ENCODE measurements at places on chromosomes 5 and 9.

- no peak for DNase-seq
Measured at GRCh38 chr5:94818904-94819303, 200.4 kb downstream of the SLF1 start.

GRCh38 chr5:147037515-147038205, 159.1 kb upstream of the PPP2R2B start:
- DNase-seq, result no peak

DNA sequence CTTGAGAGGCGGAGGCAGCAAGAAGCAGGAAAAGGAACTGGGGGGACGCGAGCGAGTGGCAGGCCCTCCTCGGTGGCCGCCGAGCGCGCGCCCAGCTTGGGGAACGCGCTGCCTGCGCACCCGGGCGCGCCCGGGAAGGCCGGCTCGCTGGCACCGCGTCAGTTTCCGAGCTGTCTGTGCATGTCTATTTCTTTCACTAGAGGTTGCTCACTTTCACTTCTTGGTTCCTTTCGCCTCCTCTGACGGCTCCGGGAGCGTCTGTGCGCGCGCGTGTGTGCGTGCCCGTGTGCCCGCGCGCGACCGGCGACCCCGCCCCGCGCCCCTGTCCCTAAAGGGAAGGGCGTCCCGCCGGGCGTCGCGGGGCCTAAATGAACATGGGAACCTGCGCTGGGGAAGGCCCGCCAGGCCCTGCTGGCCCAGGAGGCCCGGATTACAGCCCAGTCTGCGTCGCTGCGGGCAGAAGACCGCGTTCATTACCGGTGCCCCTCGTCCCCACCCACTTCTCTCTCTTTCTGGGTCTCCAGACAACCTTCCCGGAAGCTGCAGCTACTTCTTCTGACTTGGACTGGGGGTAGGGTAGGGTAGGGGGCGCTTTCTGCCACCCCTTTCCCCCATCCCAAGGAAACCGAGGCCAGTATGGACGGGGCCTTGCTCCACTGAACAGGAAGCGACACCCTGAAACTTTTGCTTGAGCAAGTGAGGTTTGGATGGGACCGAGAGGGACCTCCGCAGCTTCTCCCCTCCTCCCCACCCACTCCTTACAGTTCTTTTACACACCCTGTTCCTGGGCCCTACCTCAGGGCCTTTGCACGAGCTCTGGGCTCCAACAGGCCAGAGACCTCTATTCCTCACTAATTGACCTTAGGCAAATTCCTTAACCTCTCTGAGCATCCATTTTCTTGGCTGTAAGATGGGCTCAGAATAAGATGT, 205.8 kb upstream of the IER5L start:
- peak; percentile 82 for DNase-seq

- peak; percentile 39 for DNase-seq
Measured at GRCh38 chr5:139492700-139493192, 10.2 kb upstream of the STING1 start.

DNA sequence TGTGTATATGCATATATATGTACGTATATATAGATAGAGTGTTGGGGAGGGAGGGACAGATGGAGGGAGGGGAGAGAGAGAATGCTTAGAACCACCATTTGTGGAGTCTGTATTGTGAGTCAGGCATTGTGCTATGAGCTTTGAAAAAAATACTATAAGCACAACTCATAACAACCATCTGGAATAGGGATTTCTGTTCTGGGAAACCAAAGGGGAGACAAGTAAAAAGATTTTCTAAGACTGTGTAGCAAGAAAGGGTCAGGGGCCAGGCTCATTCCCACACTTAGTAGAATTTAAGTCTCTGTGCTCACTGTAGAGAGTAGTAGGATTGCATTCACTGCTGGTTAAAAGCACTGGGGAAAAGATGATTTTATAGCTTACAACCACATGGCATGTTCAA, 202.3 kb upstream of the SGCD start:
- DNase-seq, result no peak

DNA sequence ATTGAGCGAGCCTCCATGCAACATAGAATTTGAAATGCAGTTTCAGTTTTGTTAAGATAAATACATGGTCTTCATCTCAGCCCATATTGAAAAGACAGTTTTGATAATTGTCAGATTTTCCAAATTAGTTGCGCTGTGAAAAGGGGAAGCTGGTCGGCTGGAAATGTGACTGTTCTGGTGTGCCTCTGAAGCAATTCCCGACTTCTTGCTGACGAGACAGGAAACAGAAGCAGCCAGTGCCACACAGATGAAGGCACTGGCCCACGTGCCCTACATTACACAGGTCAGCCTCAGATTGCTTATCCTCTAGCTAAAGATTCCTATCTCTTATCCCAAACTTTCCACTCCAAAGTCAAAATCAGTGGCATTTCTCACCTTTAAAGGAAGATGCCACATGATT, 214.1 kb upstream of the TLE4 start:
- no peak for DNase-seq

- no peak for DNase-seq
Measured at GRCh38 chr5:59360130-59360555, 533.4 kb downstream of the PDE4D start.

DNA sequence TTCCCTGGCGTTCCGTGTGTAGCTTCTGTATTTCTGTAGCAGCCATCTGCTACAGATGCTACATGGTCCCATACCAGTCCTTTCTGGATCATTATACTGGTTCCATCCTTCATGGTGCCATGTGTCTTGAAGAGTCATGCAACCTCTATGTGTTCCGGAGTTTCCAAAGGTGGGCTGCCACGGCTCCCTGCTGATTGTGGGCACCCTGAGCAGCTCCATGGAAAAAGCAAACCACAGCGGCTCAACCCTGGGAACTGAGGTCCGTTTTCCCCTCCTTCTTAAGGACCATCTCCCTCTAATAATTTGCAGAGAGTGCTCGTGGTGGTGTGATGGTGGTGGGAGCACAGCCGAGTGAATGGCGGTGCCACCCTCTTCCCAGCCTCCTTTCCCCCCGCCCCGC, 600.4 kb downstream of the CCDC171 start:
- no peak for DNase-seq

- DNase-seq, result no peak
Measured at GRCh38 chr5:135211791-135212190, 177.8 kb upstream of the PITX1 start.

DNA sequence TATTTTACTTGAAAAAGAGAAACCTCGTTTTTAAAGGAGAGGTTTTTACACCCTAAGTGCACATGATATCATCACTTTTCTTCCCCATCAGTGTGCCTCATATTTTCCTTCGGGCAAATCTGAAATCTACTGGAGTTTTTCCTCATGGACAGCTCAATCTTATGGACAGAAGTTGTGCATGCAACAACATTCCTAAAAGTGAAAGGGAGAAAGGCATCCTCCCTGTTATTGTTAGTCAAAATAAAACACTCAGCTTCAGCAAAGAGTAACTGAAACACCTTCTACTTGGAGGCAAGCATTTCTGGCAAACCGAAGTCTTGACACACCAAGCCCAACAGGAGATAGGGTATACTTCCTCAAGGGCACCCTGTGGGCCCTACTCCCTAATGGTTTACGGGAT, 217.9 kb downstream of the BNC2 start:
- no peak for DNase-seq

DNA sequence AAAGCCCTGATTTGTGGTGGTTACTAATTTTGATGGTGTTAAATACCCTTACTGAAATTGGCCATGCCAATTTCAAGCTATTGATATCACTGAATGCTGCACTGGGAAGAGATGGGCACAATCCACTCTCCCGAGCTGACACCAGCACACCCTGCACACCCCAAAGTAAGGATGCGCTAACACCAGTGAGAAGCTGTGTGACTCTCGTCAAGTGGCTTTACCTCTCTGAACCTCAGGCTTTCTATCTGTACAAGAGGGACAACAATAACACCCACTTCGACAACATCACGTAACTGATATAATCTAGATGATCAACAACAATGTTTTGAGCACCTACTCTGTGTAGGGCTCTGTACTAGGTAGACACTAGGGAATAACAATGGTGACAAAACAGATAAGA, 8.0 kb upstream of the AKNA start:
- DNase-seq, result no peak

GRCh38 chr9:131633491-131634031, 88.2 kb downstream of the PRRT1B start:
- no peak for DNase-seq

DNA sequence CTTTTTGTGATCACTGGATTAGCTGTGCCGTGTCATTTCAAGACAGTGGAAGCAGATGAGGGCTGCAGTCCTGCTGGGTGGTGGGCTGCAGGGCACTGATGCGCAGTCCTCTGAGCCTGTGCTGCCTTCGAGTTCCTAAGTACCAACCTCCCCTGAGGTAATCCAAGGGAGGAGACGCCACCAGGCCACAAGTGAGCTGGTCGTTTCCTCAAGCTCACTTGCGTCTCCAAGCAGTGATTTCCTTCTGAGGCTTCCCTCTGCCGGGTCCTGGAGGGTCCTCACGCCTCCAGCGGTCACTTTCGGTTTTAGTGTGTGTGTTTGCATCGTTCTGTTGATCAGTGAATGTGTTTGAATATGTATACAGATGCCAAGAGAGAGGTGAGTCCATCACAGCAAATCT, 115.7 kb downstream of the TRIO start:
- no peak for DNase-seq

GRCh38 chr9:132669698-132670456, at the start of gene DDX31:
DDX31 (minus strand) TSS chr9:132669983; CDS start chr9:132669934, 49 bp downstream.
- DNase-seq, result peak; percentile 88

DNA sequence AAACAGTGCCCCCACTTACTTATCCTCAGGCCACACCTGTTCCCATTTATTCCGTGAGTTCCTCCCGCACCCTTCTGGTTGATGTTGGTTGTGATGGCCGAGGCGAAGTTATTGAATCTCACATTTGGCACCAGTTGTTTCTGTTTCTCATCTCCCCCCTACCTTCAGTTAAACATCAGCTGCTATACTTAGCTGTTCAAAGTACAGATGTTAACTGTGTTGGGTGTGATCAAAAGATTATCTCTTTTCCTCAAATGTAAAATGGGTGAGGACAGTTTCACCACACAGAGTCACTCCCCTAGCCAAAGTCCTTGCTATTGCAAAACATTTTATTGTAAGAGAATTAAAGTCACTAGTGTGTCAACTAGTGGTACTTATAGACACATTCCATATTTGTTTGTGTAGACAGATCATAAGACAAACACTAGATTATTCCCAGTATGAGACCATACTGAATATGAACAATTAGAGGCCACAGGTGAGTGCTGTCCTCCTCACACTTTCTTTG, 43.2 kb upstream of the PRSS3 start:
- DNase-seq, result no peak

- DNase-seq, result no peak
Measured at GRCh38 chr5:149822301-149822700, 92.2 kb downstream of the PPARGC1B start.

DNA sequence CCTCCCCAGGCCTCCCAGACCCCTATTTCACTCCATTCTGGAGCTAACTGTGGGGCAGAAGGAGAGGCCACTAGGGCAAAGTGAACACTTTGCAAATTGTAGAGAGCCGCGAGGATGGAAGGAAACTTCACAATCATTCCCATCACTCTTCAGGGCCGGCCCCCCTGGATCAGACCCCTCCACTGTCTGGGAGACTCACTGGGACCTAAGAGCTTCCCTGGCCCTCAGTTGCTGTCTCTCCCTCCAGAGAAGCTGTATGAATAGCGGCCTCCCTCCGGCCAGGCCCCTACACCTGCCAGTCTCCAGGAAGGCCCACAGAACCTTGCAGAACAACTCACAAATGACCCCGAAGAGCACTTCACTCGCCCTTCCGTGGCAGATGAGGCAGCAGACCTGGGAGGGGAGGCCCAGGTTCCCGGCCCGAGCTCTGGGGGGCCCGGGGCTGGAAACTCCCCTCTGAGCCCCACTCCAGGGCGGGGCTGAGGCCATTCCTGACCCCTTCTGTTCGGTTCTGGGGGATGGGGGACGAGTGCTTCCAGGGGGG, 141.9 kb upstream of the IER5L start:
- DNase-seq, result no peak

DNA sequence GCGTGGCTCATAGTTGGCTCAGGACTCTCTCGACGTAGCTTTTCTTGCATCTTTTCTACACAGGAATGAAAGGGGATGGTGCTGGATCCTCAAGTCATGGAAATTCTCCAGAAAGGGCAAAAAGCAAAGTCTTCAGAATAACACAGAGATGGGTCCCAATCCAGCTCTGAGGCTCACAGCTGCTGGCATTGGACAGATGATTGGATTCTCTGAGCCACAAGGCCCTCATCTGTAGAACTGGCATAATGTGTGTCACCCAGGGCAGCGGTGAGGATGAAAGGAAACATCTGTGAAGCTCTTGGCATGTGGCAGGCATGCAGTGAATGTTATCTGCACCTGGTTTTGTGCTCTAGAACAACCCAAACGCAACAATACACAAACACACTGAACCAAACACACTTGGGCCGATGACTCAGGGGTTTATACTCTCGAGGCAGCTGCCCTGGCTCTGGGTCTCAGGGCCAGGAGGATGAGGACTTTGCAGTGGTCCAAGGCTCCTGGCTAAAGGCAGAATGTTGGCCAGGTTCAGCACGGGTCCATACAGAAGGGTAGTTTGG, 64.0 kb upstream of the UBTD2 start:
- DNase-seq, result no peak

DNA sequence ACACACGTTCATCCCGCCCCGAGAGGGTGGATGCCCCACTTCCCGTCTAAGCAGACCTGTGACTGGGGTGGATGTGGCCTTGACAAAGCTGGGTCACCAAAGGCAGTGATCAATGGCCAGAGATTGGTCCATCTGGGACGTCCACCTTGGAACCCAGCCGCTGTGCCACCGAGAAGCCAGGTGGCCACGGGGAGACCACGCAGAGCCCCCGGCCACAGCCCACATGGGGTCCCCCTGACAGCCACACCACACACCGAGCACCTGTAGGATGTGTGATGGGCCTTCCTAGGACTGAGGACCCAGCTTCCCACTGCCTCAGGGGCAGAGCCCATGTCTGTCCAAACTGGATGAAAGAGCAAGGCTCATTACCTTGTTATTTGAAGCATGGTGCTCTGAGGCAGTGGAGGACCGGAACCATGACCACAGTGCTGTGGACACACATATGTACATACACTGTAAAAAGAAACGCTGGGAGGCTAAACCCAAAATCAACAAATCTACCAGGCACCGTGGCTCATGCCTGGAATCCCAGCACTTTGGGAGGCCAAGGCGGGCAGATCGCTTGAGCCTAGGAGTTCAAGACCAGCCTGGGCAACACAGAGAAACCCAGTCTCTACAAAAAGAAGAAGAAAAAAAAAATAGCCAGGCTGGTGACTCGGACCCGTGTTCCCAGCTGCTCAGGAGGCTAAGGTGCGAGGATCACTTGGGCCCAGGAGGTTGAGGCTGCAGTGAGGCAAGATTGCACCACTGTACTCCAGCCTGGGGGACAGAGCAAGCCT, 50.1 kb downstream of the MRPL36 start:
- DNase-seq, result no peak
